ENCODE measurements at places on chromosomes 4 and X.

- DNase-seq: no peak
Observed at GRCh38 chrX:13126775-13127174, 82.4 kb upstream of the FAM9C start.

- no peak for DNase-seq
Observed at GRCh38 chr4:14257903-14258302, 630.4 kb upstream of the BOD1L1 start.

DNA sequence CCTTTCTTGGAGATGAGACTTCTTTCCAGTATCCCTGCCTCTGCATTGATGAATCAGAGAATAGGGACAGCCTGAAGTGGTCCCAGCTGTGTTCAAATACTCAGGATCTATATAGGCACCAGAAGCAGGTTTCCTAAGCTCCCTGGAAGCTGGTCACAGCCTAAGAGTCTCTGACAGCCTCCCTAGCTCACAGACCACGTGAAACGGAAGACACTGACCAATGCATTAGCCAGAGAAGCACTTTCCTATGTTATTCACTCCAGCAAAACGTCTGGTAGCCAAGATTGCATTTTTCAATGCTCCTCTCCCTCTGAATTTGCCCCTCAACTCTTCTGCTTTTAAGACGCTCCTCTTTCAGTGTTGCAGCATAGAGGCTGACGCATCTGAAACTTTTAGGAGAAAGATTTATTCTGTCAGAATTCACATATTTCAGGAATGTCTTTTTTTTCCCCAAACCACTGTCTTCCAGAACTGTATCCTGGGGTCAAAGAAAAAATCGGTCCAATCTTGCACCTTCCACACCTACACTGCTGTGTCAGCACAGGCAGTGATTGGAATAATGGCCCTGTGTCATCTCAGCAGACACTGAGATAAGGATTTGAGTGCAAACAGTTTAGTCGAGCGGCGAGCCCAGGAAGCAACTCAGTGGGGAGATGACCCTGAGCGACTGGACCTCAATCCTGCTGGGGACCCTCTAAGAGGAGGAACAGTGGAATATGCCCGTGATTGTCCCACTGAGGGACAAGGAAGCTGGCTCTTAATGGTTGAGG lies 109.4 kb downstream of the SMIM20 start:
- no peak for DNase-seq

GRCh38 chr4:112771-113170 lies 11.5 kb upstream of the ZNF718 start:
- DNase-seq: no peak

DNA sequence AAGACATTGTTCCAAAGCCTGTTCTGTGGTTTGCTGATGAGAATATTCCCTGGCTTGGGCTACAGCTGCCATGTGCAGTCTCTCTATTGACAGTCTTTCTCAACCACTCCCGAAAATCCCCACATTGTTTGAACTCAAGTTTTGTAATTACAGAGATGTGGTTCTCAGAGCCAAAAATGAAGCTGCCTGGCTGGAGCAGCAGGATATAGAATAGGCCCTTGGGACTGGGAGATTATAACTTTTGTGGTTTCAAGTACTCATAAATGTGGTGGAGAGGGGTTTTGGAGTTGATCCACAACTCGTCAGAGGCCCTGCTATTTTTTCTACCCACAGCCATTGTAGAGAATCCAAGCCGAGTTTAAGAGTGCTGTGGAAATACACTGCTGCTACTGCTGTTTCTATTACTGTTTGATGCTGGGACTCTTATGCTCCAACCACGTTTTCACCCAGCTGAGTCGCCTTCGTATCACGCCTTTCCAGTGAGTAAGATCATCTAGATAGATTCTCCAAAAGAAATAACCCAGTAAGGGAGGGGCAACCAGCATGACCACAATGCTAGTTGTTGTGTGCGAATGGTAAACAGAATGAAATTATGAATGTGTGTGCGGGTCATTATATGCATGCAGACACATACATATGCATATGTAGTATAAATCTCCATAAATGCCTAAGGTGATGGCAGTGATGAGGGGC lies 57.1 kb upstream of the ATXN3L start:
- DNase-seq: no peak

Measured in activated CD8-positive, alpha-beta T cell treated with anti-CD3 and anti-CD28 coated beads, Interleukin-2, amount 10 ng/mL, durations not matched to agents 7 days and 5 days (primary cell).